Activated CD4-positive, alpha-beta T cell treated with anti-CD3 and anti-CD28 coated beads for 36 hours (primary cell): ENCODE measurements at places on chromosomes 5 and 9. TPM values are rescaled to one million over a fixed set of nuclear protein-coding genes. Genes with fewer than 3 reads are reported as not detected.

Gene SLC6A19
- total RNA-seq = not detected

Gene INSL4
- not detected for total RNA-seq

Gene CDK7
- total RNA-seq = 47.8 TPM

Gene SLF1
- total RNA-seq = 13.6 TPM

Gene SOHLH1
- total RNA-seq = not detected

Gene NEURL1B
- 0.16 TPM for total RNA-seq

Gene WDR5
- 59.2 TPM for total RNA-seq

Gene GRIN3A
- not detected for total RNA-seq

Gene SOX30
- total RNA-seq = 0.18 TPM

Gene SHOC1
- not detected for total RNA-seq

Gene GNA14
- 0.54 TPM for total RNA-seq

Gene ZNF79
- total RNA-seq = 7.6 TPM

Gene WWC1
- total RNA-seq = 2.1 TPM

Gene FOXD4
- 0.19 TPM for total RNA-seq

Gene MZB1
- total RNA-seq = 9.8 TPM

Gene RFK
- 7.0 TPM for total RNA-seq

Gene FBP1
- 0.39 TPM for total RNA-seq

Gene OR2K2
- total RNA-seq = not detected

Gene IFNK
- total RNA-seq = not detected

Gene EPB41L4A
- total RNA-seq = 0.05 TPM

Gene ROPN1L
- not detected for total RNA-seq

Gene ZNF454
- total RNA-seq = not detected

Gene GMCL2
- total RNA-seq = not detected

Gene PCDHGB5
- total RNA-seq = 0.09 TPM

Gene CDC42SE2
- total RNA-seq = 68.3 TPM

Gene SAXO1
- total RNA-seq = 0.11 TPM

Gene DNM1
- total RNA-seq = 0.50 TPM

Gene RICTOR
- total RNA-seq = 23.2 TPM

Gene EMB
- total RNA-seq = 37.4 TPM

Gene C9orf72
- 10.2 TPM for total RNA-seq

Gene SLCO4C1
- total RNA-seq = 0.37 TPM

Gene ASS1
- total RNA-seq = 9.3 TPM

Gene TGFBI
- total RNA-seq = not detected

Gene FBXW2
- total RNA-seq = 68.1 TPM

Gene ADGRV1
- total RNA-seq = 0.12 TPM

Gene CDX1
- total RNA-seq = not detected

Gene UBAP1
- 43.3 TPM for total RNA-seq
